ENCODE measurements at places on chromosomes 7 and 10.
A peak's percentile ranks its signal among the peaks of the same experiment; 100 is the strongest.

- no peak for DNase-seq
Observed at GRCh38 chr7:150727381-150727780, 9.8 kb upstream of the GIMAP5 start.

- DNase-seq = no peak
Observed at GRCh38 chr10:121838931-121839330, 88.9 kb downstream of the ATE1 start.

DNA sequence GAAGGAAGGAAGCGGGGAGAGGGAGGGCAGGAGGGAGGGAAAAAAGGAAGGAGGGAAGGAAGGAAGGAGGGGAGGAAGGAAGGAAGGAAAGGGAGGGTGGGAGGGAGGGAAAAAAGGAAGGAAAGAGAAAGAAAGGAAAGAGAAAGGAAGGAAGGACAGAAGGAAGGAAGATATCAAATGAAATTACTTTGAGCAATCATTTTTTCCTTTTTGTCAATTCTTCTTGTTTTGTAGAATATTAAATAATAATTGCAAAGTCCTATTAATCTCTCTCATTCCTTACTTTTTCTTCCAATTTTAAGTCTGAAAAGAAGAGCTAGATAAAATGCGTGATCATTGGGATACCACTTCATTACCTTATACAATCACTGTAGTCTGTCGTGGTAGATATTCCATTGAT, 117.5 kb downstream of the PLXDC2 start:
- DNase-seq = no peak

- DNase-seq = peak; percentile 71
Observed at GRCh38 chr7:1176891-1177373, 16.9 kb upstream of the ZFAND2A start.

GRCh38 chr10:86266446-86267242, 100.0 kb downstream of the GRID1 start:
- DNase-seq = peak; percentile 4

- DNase-seq = no peak
Observed at GRCh38 chr7:77548206-77548605, 11.1 kb downstream of the PTPN12 start.

DNA sequence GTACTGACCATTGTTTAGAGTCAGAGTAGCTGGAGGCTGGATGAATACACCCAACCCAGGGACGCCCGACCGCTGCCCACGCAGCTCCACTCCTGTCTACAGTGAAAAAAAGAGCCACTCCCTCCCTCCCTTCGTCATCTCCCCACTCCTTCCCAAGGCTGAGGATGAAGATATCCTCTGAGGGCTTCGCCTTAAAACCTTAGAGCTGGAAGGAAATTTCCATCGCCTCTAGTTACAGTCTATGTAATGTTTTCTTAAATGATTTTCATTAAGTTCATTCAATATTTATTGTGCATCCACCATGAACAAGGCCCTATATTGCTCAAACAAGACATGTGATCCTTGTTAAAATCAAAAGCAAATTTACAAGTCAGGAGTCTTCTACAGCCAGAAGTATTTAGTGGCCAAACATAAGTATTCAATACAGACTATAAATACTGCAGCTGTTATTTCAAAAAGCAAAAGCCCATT, 11.3 kb upstream of the SLIT1 start:
- DNase-seq = no peak

DNA sequence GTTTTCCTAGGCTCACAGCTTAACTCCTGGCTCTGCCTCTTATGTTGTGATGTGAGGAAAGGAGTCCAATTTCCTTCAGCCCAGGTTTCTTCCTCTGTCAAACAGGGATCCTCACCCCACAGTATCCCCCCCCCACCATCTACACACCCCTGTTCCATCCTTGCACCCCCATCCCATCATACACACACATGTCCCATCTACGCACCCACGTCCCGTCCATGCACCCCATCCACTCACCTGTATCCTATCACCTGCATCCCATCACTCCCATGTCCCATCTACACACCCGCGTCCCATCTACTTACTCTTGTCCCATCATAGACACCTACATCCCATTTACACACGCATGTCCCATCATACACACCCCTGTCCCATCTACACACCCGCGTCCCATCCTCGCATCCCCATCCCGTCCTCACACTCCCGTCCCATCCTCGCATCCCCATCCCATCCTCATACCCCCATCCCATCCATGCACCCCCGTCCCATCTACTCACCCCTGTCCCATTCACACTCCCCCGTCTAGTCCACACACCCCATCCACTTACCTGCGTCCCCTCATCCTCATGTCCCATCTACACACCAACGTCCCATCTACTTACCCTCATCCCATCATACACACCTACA, 117.3 kb downstream of the TRRAP start:
- no peak for DNase-seq

GRCh38 chr10:19904202-19904661, 88.0 kb downstream of the PLXDC2 start:
- no peak for DNase-seq

DNA sequence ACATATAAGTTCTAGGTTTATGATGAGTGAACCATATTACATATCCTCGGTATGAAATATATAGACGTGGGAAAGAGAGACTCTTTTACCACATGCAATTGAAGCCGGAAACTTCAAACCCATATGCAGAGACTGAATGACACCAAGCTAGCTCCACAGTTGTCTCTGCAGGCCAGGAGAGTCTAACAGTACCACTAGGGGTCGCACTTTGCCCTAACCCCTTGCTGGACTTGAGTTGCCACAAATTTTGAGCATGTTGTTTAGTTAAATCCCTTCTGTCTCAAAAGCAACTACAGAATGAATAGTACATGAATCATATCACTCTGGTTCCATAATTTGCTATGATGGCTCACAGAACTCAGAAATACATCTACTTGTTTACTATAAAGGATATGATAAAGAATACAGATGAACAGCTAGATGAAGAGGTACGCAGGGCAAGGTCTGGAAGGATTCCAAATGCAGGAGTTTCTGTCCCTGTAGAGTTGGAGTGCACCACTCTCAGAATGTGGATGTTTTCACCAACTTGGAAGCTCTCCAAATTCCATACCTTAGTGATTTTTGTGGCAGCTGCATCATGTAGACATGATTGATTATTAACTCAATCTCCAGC, 112.4 kb upstream of the YAE1 start:
- DNase-seq = no peak

DNA sequence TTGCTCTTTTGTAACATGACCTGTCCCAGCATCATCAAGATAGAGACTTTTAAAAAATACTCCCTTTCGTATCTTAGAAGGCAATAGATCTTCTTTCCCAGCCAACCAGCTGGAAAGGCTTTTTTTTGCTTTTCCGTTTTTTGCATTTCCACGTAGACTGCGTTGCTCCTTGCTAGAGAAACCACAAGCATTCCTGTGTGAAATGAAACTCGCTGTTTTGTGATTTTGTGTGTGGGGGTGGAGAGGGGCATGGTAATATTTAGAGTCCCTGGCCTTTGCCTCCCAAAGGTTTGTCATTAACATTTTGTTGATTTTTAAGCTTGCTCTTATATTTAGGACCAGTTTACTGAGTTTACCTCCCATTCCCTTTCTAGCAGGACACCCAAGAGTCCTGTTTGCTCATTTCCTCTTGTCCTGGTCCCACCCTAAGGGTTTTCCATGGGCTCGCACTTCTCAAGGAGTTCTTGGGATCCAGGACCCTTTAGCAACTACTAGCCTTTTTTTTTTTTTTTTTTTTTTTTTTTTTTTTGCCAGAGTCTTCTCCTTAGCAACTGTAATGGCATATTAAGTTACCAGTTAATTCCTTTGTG, 243.6 kb downstream of the BICC1 start:
- DNase-seq = no peak

DNA sequence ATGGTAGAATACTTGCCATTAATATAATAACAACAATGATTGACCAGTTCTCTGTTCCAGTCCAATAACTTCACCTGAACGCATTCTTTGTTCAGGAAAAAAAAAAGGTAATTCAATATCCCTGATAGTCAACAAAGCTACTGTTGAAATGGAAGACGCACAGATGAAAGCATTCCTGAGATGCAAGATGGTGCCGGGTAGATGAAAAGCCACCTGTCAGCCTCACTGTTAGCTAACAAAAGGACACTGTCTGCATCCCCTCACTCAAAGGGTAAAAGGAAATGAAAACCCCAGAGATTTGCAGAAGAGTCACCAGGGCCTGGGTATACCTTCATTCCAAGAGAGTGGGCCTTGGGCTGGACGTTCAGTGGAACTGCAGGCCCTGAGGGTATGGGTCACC, 357.4 kb downstream of the PLXNA4 start:
- DNase-seq = no peak

DNA sequence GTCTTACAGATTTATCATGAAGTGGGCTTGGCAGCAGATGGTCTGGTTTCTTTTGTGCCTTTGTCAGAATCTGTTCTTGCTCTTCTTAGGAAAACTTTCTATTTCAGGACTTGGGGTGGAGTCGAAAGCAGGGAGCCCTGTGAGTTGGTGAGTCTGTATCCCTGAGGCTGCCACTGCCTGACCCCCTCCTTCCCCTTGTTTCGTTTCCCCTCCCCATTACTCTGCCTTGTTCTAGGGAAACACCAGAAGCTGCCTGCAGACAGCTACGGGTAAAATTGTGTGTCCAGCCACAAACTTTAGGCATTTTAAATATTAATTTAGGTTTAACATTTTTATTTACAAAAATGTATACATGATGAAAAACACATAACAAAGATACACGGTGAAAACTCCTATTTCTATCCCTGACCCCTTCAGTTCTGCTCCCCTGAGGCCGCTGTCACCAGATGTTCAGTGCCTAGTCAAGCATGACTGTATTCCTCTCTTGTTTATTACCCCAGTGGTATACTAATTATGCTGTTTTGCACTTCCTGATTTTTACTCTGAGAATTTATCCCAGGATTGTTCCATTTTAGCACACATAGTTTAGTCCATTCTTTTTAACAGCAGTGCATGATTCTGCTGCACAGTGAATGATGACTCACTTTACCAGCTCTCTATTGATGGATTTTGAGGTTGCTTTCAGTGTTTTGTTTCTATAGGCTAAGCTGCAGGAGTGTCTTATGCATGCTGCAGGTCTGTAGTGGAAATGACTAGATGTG, 9.1 kb downstream of the TSPAN14 start:
- DNase-seq = no peak

DNA sequence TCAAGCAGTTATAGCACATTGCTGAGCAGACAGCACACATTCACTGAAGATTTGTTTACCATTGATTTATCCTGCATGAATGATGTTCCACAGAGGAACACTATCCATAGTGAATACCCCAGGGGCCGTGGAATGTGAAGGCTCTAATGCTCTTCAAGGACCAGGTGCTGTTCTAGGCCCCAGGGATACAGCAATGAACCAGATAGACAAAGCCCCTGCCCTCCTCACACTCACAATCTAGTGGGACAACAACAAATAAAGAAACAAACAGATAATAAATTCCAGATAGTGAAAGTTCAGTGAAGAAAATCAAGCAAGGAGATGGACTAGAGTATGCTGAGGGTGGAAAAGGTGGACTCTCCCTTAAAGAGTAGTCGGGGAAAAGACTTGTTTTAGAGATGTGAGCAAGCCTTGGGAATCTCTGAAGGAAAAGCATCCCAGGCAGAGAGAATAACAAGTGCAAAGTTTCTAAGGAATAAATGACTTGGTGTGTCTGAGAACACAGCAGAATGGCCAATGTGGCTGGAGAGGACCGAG, 117.7 kb downstream of the CCDC71L start:
- DNase-seq = no peak

- DNase-seq = no peak
Observed at GRCh38 chr10:114691442-114691941, 33.4 kb upstream of the ABLIM1 start.

GRCh38 chr7:105297985-105298384, 90.7 kb downstream of the SRPK2 start:
- no peak for DNase-seq

DNA sequence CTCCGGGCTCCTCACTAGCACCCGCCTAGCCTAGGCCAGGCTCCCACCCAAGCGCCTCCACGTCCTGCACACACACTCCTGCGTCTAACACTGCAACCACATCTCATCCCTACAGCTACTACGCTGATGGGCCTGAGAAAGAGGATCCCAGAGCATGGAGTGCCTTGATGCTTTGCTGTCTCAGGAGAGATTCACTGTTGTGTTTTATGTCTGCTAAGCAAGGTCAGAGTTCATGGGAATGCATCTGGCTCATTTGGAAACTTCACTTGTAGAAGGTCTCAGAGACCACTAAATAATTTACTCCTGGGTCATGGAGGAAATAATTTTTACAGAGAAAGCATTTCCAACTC, 88.7 kb downstream of the SLIT1 start:
- no peak for DNase-seq

- DNase-seq = no peak
Observed at GRCh38 chr7:80921130-80921529, 2.3 kb upstream of the SEMA3C start.

DNA sequence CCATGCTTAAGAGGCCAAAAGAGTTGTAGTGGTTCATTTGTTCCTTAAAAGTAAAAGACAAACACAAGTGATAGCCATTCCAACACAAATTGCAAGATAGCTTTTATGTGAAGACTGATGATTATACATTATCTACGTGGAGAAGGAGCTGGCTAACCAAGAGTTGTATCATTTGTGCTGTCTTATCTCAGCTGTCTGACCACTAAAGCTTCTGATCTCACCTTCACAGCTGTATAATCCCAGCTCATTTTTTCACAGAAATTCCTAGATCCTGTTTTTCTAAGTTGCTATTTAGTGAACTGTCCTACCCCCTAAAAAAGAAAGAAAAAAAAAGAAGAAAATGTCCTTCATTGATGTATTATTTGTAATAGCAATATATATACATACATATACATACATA, 9.8 kb downstream of the USP6NL start:
- no peak for DNase-seq

DNA sequence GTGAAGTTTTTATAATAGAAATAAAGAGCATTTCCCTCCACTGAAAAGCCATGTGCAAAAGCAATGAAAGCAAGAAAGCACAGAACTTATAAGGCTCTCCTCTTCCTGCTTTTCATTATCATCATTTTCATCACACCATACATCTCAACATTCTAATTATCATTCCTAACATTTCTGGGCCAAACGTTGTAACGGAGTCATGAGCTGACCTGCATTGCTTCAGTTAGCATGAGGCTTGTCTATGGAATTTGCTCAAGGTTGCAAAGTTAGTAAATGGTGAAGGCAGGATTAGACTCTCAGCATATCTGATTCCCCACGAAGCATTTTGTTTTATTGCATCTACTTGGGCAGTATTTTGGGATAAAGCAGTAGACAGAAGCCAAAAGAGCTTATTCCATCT, 11.4 kb downstream of the SCIN start:
- DNase-seq = no peak

- no peak for DNase-seq
Observed at GRCh38 chr10:51117053-51117660, 42.9 kb downstream of the PRKG1 start.

GRCh38 chr7:39624442-39624807, 1.1 kb downstream of the RALA start:
- peak; percentile 32 for DNase-seq

- DNase-seq = no peak
Observed at GRCh38 chr7:149704507-149704906, 68.9 kb downstream of the ZNF467 start.

- DNase-seq = no peak
Observed at GRCh38 chr10:7610026-7610425, 56.7 kb downstream of the ITIH5 start.

All from left colon (tissue), 2 donors.